Stimulated activated CD4-positive, alpha-beta T cell treated with anti-CD3 and anti-CD28 coated beads, Interleukin-1b, Interleukin-23, amount 100 ng/mL, for 24 hours (primary cell): ENCODE measurements at places on chromosomes 12 and 14.

GRCh38 chr14:76313852-76314251 lies 62.1 kb upstream of the ESRRB start:
- DNase-seq, result no peak

DNA sequence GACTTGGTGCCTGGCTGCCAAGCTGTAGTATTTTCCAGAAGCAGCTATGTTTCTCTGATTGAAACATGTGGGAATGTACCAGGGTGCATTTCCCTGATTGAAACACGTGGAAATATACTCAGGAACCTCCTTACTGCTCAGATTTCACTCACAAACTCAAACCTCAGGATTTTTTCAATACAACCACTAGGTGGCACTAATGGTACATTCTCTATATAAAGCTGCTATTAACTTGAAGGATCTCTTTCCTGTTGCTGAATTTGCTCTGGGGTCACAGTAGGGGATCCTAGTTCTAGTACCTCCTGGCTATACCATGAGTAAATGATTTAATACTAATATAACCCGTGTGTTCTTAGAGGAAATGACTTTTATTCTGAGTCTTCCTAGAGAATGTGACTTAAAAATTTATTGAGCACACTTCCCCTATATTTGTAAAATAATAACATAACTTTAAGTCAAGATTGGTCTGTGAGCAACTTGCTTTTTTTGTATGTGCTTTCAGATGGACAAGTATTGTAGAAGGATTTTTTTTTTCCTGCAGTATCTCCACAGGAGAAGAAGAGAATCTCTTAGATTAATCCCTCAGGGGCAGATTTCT lies 173.8 kb upstream of the MIS18BP1 start:
- no peak for DNase-seq

DNA sequence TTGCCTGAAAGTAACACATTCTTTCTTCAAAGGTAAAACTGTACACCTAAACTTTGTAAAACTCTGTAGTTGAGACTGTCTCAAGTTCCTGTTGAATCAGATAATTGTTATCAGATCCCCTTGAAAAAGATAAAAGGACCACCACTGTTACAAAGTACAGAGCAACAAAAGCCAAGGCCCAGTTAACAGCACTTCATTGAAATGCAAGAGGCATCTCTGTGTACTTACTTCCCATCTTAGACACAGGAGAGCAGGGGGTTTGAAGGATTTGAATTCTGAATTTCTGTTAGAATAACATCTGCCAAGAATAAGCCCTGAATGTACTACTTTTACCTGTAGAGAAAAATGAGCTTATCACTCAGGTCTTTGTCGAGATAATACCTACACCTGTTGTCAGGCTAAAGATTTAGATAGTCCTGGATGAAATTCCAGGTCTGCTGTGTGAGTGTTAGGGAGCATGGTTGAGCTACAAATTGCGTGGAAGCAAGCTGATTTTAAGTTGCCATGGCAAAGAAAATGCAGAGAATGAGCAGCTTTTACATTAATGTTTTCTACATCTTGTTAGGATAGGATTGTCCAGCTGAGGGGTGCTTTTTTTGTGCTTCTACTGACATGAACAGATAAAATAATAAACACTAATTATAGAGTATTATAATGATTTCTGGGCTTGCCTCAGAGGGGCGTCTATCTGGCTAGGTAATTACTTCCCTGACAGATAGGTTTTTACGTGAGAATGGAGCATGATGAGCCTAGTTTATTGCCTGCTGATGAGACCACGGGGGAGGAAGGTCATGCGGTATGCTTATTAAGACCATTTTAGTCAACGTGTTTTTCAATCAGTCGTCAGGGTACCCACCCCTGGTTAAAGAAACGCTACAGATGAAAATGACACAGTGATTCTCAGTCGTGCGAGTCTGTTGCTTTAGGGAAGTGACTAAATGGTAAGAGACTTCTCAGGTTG lies 309.2 kb downstream of the PAWR start:
- no peak for DNase-seq

DNA sequence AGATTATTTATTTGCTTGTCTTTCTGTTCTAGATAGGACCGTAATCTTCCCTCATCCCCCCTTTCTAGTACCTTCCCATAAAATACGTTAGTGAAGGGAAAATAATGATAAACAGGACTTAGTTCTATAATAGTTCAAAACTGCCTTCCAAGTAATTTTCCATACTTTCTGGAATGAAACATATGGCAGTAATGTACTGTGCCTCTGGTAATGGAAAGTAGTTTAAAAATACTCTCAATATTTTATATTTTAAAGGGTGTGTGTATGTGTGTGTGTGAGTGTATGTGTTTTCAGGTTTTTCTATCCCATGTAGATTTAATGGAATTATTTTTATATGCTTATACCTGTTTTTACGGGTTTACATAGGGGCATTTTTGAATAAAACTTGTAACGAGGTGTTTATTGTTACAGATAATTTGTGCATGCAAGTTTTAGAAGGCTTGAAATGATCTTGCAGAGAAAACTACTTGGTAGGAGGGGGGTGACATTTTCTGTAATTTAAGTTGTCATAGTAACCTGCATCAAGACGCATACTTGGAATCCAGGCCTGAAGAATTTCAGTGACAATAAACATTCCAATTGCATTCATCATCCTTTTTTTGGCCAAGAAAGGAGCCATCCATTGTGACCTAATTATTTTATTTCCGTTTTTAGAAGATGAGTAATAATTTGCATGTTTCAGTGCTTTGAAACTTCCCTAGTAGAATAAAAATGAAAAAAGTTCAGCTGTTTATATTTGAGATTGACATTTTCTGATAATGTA lies 38.9 kb downstream of the RASSF8 start:
- no peak for DNase-seq

GRCh38 chr12:98983647-98984046 lies 338.6 kb downstream of the APAF1 start:
- no peak for DNase-seq

- DNase-seq, result no peak
Measured at GRCh38 chr14:34857689-34858449, 17.3 kb downstream of the BAZ1A start.

DNA sequence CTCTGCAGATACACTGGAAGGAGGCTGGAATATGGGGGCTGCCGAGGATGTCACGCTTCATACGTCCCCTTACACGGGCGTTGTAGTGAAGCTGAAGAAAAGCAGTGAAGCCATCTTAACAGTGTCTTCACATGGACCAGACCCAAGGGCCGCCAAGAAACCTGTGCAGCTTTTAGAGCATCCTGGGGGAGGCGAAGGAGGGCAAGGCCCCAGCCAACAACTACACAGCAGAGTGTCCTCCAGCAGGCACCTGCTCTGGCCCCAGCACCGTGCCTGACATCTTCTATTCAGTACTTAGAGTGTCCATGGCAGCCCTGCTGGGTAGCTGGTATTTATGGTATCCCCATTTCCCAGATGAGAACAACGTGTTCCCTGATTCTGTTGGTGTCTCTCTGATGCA lies 48.9 kb upstream of the RIN3 start:
- no peak for DNase-seq

GRCh38 chr12:68335462-68335861 lies 3.3 kb upstream of the MDM1 start:
- no peak for DNase-seq

GRCh38 chr14:47044841-47045240 lies 393.3 kb upstream of the RPL10L start:
- DNase-seq, result no peak
